ENCODE measurements at places on chromosomes 1 and 21. TPM values are rescaled to one million over a fixed set of nuclear protein-coding genes. Genes with fewer than 3 reads are reported as not detected.

DNA sequence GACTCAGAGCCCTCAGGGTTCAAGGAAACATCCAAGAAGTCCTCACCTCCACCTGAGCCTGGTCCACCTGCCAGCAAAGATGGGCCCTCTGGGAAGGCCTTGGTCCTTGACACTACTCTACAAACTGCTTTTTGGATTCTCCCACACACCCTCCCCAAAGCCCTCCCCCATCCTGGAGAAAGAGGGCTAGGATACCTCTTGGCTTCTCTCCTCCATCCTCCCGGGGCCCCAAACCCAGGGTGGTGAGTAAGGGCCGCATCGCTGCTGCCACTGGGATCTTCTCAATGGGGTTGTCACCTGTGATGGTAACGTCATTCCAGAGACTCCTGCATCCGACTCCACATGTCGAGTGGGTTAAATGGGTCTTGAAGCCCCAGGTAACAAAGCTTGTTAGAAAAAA is 26.6 kb downstream of the MATN1 start:
- DNase-seq = no peak

- DNase-seq = no peak
Observed at GRCh38 chr1:75130865-75131564, 3.2 kb upstream of the LHX8 start.

DNA sequence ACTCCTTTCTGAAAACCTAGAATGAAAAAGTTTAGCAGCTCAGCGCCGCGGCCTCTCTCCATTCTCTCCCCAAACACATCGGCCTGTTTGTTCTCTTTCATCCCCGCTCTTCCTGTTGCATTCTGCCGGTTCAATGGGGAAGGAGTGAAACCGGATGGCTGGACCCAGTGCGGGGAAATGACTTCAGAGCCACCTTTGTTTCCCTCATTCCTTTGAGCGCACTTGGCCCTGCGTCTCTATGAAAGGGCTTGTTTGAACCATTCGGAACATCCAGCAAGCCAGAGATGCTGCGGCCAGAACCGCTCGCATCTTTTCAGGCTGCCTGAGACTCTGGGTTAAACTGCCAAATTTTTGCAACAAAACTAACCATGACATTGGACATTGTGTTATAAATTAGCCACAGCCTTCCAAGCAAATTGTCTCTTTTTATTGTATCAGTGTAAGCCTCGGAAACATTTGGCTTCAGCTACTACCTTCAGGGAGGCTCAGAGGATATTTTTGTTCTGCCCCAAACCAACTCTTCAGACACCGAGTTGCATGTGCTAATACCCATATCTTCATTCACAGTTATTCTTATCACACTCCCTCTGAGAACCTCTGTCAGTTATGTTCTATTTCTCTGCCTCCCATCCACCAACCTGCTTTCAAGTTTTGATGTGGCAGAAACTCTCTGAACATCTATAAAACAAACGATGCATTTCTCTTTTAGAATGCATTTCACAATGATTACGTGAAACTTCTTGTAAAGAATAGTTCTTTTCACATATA is 5.1 kb upstream of the OLIG1 start:
- DNase-seq = no peak

- DNase-seq = no peak
Observed at GRCh38 chr21:45829668-45830067, 151.9 kb upstream of the COL6A1 start.

DNA sequence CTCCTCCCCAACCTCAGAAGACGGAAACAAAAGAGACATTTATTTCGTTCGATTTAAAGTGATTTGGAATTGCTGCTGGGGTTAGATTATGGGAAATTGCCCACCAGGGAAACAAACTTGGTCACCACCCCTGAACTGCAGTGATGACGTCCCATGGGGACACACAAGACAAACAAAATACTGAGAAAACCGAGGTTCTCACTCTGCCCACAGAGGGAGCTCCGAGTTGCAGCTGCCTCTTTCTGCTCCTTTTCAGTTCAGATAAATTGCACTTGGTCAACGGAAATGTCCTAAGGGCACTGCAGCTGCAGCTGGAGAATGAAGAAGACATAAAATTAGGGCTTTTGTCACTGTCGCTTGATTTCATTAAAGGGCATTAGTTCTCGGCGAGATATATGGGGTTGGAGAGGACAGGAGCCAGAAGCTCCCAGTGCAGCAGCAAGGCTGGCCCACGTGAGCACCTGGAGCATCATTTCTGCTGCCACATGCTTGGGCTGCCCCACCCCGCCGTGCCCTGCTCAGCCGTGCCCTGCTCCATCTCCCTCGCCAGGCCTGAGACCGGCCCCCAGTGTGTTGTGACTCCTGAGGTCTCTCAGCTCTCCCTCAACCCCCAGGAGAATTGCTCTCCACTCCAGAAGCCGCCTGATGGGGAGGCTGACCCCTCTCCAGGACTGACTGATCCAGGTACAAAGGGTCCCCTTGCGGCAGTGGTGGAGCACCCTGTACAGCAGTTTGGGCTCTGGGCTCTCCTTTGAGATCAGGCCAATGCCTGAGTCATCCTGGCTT is 231.7 kb upstream of the AJAP1 start:
- no peak for DNase-seq

- DNase-seq = no peak
Observed at GRCh38 chr1:17739050-17739449, 16.1 kb upstream of the ACTL8 start.

DNA sequence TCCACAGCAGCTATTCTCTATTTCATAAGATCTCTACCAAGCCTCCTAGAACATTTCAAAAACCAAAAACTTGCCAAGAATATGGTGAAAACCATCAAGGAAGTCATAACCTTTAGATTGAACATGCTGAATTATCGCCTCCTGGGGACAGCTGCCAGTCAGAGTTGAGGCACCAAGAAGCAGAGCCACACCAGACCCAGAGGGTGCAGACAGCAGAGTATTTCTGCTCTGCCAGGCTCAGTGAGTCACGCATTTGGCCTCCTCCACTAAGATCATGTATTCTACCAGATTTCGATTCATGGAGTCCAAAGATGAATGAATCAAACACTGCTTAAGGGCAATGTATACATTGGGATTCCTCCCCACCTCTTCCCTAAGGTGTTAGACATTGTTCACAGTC is 2.1 kb downstream of the F3 start:
- no peak for DNase-seq

DNA sequence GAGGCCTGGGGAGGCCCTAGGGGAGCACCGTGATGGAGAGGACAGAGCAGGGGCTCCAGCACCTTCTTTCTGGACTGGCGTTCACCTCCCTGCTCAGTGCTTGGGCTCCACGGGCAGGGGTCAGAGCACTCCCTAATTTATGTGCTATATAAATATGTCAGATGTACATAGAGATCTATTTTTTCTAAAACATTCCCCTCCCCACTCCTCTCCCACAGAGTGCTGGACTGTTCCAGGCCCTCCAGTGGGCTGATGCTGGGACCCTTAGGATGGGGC is 5.2 kb downstream of the ELF3 start:
- no peak for DNase-seq

DNA sequence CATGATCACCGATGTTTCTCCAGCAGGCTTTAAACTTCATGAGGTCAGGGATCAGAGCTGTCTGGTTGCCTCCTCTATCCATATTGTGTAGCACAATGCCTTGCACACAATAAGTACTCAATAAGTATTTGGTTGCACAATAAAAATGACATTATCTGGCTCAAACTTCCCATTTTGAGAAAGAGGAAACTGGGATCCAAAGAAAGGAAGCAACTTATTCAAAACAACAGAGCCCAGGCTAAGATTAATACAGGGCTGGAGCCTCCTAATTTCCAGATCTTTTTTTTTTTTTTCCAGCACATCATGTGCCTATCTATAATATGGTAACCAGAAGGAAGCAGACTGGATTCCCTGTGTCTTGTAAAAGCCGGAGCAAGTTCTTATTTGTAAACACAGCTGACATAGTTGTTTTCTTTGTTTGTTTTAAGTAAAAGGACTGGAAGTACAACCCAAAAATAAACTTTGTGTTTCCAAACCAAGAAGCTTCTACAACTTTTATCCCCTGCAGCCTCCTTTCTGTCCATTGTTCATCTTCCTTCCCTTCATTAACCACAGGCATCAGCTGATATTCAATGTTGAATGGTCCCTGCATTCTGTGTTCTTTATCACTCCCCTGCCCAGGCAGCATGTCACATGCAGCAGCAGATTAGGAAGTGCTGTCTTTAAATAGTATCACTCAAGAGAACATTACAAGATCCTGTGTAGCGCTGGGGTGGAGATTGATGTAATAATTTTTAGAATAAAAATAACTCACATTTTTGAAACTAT is 71.2 kb upstream of the HOOK1 start:
- no peak for DNase-seq

DNA sequence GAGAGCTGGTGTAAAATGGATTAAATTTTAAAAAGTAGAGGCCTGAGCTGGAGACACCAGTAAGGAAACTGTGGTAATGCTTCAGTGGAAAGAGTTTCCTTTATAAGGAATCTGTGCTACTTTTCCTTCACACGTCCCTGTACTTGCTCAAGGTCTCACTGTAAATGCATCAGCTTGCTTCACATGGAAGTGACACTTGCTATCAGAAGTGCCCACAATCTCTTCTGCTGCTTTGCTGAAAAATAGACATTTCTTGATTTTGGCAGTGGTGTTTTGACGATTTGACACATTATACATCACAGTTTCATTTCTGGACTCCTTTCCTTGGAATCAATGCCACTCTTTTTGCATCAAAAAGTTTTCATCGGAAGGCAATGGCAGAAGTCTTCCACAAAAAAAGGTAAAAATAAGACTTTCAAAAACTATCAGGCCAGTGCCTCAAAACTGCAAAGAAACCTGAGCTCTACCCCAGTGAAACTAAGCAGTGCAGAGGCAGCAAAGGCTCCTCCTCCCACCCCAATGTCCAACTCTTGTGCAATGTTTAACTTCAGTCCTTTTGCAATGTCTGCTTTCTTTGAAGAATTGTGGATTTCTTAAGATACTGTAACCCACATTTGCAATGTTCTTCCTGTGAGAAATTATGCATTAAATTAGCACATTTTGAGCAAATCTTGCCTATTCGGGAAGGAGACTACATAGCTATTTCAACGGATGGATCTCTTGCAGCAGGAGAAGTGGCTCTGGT is 18.4 kb upstream of the TSPAN2 start:
- no peak for DNase-seq

DNA sequence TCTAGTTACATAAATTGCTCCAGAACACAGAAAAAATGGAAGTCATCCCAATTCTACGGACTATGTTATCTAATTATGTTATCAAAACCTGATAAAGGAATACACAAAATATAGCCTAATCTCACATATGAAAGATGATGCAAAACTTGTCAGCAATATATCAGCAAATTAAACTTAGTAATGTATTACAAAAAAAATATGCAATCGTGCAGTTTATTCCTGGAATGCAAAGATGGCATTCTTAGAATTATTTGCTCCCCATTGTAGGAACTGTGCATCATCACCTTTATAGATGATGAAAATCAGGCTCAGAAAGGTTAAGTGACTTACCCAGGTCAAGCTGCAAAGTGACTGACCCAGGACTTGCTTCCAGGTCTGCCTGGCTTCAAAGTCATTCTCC is 7.8 kb downstream of the FOXE3 start:
- no peak for DNase-seq

GRCh38 chr21:45202889-45203288 is 84.8 kb downstream of the POFUT2 start:
- DNase-seq = no peak

DNA sequence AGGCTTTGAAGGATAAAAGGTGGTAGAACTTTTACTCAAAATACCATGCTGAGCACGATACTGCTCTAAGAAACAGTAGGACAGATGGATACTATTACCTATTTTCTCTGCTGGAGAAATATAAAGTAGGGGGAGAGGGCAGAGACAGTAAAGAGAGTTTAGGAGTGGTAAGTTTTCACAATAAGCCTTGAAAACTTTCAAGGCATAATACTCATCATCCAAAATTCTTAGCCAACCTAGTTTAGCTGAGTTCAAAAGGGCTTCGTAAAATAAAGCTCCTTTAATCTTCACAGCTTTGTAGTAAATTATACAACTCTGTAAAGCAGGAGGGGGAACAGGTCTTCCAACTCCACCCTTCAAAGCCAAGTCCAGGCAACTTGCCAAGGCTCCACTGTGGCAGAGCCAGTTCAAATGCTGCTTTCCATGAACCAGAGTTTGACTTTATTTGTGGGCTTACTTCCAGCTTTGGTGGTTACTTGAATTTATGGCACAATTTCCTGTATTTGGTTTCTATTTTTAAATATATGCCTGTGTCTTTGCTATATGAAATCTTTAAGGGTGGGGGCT is 15.5 kb downstream of the TEX38 start:
- DNase-seq = no peak

DNA sequence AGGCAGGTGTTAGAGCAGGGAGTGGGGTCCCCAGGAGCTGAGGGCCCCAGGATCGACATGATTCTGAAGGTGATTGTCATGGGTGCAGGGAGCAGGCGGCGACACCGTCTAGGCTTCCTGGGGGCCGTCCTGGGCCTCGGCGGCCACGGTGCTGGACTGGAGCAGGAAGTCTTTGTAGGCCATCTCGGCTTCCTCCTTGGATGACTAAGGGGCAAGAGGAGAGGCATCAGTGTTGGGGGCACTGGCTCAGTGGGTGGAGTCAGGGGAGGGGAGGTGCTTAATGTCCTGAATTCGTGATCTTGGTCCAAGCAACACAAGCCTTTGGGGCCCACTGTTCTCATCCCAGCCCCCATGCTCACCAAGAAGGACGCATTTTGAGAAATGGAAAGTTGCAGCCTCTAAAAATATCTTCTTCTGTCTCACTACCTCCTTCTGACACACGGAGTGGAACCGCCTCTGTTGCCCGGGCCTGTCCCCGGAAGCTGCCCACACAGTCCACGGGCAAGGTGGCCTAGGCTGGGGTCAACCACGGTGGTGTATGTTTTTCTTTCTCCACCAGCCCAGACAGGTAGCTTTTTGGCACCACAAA is 8.6 kb upstream of the FCMR start:
- DNase-seq = no peak

GRCh38 chr1:107389410-107390396 is 248.9 kb downstream of the NTNG1 start:
- DNase-seq = no peak

Gene ANGPTL1
- polyA plus RNA-seq = 0.44 TPM

Gene WDR4
- 9.4 TPM for polyA plus RNA-seq

Gene EXTL2
- 13.7 TPM for polyA plus RNA-seq

Gene SLAMF6
- not detected for polyA plus RNA-seq

Gene FMO4
- polyA plus RNA-seq = 4.2 TPM

Gene ARHGAP29
- polyA plus RNA-seq = 40.4 TPM

Gene CDC7
- 2.6 TPM for polyA plus RNA-seq

Gene SLC30A2
- not detected for polyA plus RNA-seq

Gene ZNF644
- 15.5 TPM for polyA plus RNA-seq

Gene MMEL1
- not detected for polyA plus RNA-seq

Gene LZIC
- polyA plus RNA-seq = 9.1 TPM

Gene KCNE2
- polyA plus RNA-seq = not detected

All from BJ (cell line).